ENCODE measurements at places on chromosomes 1 and 21.

GRCh38 chr1:73953586-73953985 is 244.4 kb downstream of the LRRIQ3 start:
- no peak for DNase-seq

DNA sequence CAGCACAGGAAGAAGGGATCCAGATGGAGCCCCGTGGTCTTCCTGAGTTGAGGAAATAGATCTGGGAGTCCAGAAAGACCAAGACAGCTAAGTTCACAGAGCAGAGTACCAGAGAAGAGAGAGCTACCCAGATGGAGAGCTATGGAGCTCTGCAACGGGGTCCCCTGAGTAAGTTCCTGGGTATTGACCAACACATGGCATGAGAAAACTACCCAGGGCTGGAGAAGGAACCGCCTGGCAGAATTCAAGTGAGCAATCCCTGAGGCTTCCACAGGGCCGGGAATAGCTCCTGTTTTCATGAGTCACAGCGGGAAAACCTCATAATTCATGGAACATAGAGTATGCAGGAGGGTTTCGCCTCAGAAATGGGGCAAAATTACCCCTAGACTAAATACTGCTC is 19.7 kb downstream of the STPG1 start:
- no peak for DNase-seq

GRCh38 chr1:200780545-200781369 is 42.1 kb downstream of the CAMSAP2 start:
- peak; percentile 59 for DNase-seq

GRCh38 chr1:172673761-172674160 is 14.9 kb downstream of the FASLG start:
- no peak for DNase-seq

DNA sequence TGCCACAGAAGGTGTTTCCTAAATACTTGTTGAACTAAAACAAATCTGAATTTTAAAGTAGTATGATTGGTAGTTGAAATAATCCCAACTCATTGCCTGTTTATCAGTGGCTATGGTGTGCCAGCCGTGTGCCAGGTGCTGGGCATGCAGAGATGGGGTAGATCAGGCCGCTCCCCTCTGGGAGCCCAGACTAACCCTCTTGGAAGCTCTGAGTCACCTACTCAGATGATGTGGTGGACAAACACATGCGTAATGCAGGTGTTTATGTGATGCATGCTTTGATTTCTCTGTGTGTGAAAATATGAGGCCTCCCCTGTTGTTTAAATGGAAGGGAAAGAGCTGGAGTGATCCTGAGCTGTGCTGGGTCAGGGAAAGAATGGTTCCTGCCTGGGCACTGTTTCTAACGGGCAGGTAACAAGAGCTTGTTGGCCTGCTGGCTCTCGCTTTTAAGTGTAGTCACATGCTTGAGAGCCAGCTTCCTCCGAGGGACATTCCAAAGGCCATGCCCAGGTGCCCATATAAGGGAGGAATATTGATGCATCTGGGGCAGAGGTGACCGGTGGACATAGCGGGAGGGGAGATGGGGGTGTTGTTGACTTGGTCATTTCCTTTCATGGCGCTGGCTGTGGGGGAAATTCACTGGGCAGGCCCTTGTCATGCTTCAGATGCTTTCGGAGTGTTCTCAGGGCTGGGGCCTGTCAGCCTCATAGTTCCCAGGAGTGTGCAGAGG is 10.2 kb downstream of the MFN2 start:
- no peak for DNase-seq

DNA sequence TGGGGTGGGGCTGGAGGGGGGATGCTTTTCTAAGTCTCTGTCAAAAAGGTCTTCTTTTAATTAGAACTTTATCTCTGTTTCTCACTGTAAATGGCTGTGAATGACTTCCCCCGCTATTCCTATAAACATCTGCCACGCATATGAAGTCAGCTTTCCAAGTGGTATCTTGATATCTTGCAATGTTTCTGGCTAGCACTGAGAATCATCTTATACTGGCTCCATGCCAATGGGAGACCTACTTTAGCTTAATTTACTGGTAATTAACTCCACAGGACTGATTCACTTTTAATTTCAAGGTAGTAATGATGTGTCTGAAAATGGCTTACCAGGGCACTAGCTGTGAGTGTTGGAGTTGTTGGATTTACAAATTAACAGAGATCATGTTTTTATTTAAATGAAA is 4.3 kb downstream of the GPR88 start:
- peak; percentile 28 for DNase-seq

DNA sequence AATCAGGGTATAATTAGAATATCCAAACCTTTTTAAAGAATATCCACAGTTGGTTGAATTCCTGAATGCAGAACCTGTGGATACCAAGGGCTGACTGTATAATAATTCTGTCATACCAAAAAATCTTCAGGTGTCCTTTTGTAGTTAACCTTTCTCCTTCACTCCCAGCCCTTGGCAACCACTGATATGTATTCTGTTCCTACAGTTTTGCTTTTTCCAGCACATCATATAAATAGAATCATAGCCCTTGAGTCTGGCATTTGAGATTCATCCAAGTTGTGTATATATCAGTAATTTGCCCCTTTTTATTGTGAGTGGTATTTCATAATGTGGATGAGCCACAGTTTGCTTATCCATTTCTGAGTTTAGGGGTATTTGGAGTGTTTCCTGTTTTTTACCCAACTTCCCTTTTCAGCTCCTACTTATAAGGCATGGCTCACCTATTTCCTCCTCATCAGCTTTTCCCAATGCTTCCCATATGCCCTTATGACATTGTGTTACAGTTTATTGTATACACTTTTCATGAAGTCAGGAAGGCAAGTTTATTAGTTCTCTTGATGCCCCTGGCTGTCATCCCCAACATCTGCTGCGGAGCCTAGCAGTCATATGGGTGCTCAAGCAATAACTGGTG is 35.0 kb upstream of the AGO1 start:
- no peak for DNase-seq

DNA sequence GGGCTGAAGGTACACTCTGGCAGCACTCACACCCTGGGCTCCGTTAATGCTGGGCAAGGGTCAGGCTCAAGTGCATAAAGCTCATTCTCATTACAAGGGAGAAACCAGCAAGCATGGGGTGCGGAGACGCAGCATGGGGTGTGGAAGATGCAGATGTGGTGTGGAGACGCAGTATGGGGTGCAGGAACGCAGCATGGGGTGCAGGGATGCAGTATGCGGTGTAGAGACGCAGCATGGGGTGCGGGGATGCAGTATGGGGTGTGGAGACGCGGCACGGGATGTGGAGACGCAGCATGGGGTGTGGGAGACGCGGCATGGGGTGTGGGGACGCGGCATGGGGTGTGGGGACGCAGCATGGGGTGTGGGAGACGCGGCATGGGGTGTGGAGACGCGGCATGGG is 390.7 kb downstream of the NPHP4 start:
- DNase-seq, result no peak

DNA sequence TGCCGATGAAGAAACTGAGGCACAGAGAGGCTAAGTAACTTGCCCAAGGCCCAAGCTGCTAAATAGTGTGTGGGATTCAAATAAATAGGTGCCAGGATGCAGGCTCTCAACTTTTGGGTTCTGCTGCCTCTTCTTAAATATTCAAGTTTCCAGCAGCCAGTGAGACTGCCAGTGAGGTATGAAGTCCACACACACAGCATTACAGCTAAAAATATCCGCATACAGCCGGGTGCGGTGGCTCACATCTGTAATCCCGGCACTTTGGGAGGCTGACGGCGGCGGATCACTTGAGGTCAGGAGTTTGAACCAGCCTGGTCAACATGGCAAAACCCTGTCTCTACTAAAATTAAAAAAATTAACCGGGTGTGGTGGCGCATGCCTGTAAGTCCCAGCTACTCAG is 78.4 kb upstream of the DIRAS3 start:
- no peak for DNase-seq

DNA sequence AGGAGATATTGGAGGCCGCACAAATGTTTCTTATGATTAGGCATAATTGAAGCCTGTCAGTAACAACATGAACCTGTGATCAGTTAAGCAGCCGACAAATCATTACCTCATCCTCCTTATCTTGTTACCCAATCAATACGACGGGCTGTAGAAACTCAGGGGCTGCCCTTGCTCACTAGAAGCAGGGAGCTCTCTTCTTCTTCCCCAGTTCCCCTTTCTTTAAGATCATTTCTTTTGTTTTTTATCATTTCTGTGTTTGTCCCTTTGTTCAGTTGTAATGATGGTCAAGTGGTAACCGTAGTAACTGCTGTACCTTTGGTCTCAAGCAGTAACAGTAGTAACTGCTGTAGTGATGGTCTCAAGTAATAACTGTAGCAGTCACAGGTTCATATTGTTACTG is 13.8 kb upstream of the FCGR2A start:
- DNase-seq, result no peak

- no peak for DNase-seq
Observed at GRCh38 chr21:36207577-36208320, 51.1 kb downstream of the DOP1B start.

DNA sequence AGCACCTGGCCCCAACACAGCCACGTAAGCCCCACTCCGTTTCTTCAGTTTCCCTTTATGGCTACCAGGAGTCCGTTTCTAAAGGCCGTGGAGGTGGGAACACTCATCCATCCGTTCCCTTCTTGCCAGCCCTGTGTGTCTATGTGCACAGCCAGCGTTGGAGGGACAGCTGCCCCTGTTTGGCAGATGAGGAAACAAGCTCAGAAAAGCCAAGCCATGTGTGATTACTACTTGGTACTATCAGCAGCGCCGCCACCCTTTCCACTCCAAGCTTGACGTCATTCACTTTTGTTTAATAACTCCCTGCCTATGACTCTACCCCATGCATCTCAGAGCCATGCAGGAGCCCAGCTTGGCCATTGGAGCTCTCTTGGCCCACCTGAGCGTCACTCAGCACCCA is 3.5 kb downstream of the LRP8 start:
- no peak for DNase-seq

- DNase-seq, result no peak
Observed at GRCh38 chr1:45721207-45721606, 29.2 kb downstream of the IPP start.

DNA sequence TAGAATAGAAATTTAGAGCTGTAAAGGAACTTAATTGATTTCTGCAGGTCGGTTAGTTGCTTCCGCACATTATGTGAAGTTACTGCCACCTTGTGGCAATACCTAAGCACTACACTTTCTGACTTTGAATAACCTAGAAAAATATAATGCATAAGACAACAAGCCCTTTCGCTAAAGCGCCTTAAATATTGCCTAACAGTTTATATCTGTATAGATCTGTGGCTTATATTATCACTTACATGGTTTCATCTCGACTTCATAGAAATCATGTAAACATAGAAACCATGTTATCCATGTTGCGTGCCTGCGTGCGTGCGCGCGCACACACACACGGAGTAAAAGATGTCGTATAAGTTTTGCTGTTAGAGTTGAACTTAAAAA is 10.9 kb upstream of the IFI16 start:
- peak; percentile 37 for DNase-seq

DNA sequence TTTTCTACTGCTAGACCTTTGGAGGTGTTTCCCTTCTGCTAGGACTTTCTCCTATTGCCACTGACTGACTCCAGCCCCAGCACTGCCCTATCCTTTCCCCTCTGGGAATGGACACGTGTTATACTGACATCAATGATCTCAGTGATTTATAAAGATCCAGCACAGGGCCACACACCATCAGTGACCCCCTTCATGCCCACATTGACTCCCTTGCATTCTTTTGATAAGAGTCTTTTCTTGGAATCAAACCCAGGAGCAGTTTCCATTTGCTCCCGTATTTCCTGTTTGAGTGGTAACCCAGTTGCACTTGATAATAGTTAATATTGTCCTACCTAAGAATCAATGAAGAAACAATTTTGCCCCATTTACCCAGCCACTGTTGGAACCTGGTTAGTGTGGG is 501.0 kb upstream of the USP24 start:
- no peak for DNase-seq

GRCh38 chr1:112805155-112805853 is 90.2 kb upstream of the PPM1J start:
- DNase-seq, result no peak

- no peak for DNase-seq
Observed at GRCh38 chr1:6496365-6496721, 4.9 kb upstream of the PLEKHG5 start.

GRCh38 chr1:201511941-201512539 is 5.1 kb upstream of the CSRP1 start:
- DNase-seq, result no peak

GRCh38 chr1:56416495-56416894 is 162.9 kb downstream of the PLPP3 start:
- no peak for DNase-seq

DNA sequence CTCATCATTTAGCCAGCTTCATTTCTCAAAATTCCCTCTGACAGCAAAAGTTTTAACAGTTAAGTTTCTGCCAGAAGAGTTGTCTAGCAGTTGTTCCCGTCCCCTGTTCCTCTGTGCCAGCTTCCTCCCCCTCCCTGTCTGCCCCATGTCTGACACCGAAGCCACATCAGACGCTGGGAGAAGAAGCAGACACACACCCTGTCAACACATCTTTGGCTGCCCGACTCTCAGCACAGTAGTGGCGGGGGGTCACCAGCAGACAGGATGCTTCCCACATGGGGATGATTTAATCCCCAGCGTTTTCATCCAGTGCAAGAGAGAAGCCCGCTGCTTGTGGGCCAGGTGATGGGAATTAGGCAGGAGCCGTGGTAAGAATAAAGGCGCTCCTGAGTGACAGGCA is 379.4 kb upstream of the RUNX1 start:
- no peak for DNase-seq

GRCh38 chr1:44526295-44527073 is 121.4 kb downstream of the RNF220 start:
- no peak for DNase-seq

DNA sequence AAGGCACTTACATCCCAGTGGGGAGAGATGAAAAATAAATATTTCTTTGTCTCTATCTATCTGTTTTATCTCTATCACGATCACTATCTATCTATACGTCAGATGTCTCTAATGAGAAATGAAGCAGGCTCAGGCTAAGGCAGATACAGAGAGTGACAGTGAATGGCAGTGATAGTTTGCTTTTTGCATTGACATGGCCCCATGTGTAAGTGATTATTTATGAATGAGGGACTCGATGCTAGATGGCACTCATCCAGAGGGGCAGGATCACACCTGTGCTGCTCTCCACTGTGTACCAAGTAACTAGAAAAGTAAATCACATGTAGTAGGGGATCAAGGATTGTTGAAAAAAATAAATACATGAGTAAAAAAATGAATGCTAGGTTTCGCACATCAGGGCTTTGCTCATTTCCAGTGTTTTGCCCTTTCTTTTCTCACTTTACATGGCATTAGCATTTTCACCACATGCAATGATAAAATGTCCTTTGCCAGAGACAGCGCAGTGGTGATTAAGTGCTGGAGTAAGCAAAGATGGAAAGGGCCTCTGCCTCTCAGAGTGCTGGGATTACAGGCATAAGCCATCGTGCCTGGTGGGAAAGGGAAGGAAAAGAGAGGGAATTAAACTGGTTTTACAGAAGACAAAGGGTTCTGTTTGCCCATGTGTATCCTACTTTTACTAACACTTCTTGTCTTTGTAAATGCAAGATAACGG is 16.5 kb downstream of the TBX19 start:
- DNase-seq, result peak; percentile 19

DNA sequence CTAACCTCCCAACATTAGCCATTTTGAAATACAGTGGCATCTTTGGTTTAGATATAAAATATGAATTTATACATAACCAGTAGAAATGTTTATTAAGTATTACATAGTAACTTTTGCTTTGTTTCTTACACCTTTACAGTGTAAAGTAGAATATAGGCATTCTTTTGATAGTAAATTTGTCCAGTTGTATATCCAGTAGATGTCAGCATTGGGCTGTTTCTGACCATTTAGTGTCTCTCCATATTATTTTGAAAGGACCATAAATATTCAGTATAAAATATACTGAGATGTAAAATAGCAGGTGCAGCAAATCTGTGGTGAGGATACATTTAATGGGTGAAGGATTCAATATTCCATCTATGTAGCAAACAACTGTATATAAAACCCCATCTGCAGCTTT is 115.8 kb upstream of the ZRANB2 start:
- peak; percentile 28 for DNase-seq
